ENCODE measurements at places on chromosomes 1 and 21. TPM values are rescaled to one million over a fixed set of nuclear protein-coding genes. Genes with fewer than 3 reads are reported as not detected.

DNA sequence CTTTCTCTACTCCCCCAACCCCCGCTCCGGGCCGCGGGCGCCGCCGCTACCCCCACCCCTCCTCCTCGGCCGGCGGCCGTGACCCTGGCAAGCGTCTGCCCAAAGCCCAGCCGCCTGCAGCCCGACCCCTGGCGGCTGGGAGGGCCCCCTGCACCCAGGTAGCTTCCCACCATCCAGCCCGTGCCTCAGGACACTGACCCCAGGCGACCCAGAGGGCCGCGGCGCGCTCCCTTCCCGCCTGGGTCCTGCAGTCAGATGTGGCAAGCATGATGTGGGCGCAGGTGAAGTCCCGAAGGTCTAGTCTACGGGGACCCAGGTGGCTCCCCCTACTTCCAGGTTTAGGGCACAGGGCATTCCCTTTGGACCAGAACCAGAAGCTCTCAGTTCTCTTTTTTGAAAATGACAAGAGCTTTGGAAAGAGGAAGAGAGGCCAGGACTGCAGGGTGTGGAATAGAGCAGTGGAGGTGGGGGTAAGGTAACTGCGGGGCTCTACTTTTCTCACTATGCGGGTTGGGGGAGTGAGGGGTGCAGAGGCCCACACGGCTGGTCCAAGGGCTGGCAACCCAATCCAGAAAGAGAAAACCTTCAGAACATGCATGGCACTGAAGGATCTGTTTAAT, at the start of gene DENND4B:
Gene DENND4B, minus strand, starts transcription at position 97 of the 620 bp plus-strand sequence. CDS start 2,344 bp downstream, outside the sequence.
- H3K36me3 ChIP-seq = peaks cover 19% of the 10 kb centered on the region
- H3K27me3 ChIP-seq = no peaks in the 10 kb centered on the region
- peak within 1 kb of the TSS; percentile 77 for H3K4me3 ChIP-seq
- peak; percentile 93 for DNase-seq
- H3K4me1 ChIP-seq = peaks cover 18% of the 10 kb centered on the region

FCRL5 gene
- total RNA-seq = not detected

DNA sequence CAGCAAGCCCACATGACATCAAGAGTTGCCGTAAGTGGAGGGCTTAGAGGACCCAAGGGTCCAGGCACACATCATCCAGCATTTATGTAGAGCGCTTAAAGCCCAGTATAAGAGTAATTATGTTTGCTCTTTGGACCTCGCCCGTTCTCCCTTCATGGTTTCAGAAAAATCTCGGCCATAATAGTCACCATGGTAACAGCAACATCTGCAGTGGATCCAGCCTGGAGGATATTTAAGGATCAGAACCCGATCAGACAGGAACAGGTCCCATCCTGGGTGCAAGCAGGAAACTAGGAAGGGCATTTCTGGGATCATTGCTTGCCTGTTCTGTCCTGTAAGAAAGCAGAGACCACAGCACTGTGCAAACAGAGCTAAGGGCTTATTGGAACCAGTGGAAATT, 89.9 kb upstream of the KAZN start:
- no peak overlapping the region for H3K27ac ChIP-seq
- DNase-seq = no peak
- H3K36me3 ChIP-seq = no peaks in the 10 kb centered on the region
- no peaks in the 10 kb centered on the region for H3K27me3 ChIP-seq
- no peak overlapping the region for H3K4me3 ChIP-seq

ARHGAP30 gene
- not detected for total RNA-seq

DNA sequence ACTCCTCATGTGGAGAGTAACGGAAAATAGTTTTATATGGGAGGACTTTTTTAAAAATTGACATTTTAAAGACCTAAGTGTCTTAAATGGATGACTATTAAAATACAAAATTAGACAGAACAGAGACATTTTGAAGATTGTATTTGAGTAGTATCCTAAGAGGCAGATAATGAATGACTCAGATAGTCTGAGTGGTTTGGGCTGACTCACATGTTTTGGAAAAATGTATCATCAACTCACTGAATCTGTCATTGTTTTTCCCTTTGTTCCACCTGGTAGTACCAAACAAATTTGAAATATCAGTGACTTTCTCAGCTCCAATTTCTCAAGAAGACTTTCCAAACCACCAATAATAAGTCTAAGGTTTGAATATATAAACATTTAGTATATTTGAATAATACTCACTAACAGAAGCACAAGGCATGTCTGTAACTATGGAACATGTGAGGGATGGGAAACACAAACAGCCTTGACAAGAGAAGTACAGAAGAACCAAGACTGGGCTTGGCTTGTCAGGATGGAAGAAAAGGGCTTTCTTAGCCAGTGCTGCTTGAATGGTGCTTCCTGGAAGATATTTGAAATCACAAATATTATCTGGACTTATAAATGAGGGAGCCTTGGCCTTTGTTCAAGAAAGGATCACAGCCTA, 90.6 kb downstream of the SGIP1 start:
- no peak overlapping the region for H3K4me3 ChIP-seq
- peak overlapping the region; percentile 83 for H3K27ac ChIP-seq
- H3K27me3 ChIP-seq = no peaks in the 10 kb centered on the region
- peaks cover 43% of the 10 kb centered on the region for H3K36me3 ChIP-seq

DNA sequence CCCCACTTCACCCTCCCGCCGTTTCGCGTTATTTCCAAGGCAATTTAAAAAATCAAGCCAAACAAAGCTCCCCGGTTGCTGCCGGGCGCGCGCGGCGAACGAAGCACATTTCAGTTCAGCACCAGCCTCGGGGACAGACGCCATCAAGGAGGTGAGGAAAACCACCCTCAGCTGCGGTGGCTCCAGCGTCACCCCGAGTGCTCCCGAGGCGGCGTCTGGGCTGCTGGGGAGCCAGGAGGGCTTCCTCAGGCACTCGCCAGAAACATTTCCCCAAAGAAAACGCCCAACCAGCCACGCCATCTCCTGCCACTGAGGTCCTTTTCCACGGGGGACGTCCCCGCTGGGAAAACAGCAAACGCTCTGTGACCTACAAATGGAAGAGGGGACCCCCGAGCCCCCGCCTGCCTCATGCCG, 623 bp downstream of the GNG4 start:
- peaks cover 18% of the 10 kb centered on the region for H3K4me1 ChIP-seq
- DNase-seq = peak; percentile 85
- peak overlapping the region; percentile 86 for H3K4me3 ChIP-seq
- peaks cover 53% of the 10 kb centered on the region for H3K27me3 ChIP-seq

SLAMF9 gene
- not detected for total RNA-seq

IGSF21 gene
- not detected for total RNA-seq

CFHR4 gene
- total RNA-seq = not detected

RGS1 gene
- not detected for total RNA-seq

GRCh38 chr1:163701783-163702374, 380.1 kb downstream of the NUF2 start:
- no peak overlapping the region for H3K4me3 ChIP-seq
- no peak for DNase-seq
- H3K27ac ChIP-seq = no peak overlapping the region
- no peaks in the 10 kb centered on the region for H3K4me1 ChIP-seq
- no peaks in the 10 kb centered on the region for H3K36me3 ChIP-seq

PRKAA2 gene
- total RNA-seq = 2.0 TPM

- H3K27me3 ChIP-seq = no peaks in the 10 kb centered on the region
- no peaks in the 10 kb centered on the region for H3K36me3 ChIP-seq
- peaks cover 57% of the 10 kb centered on the region for H3K4me1 ChIP-seq
- no peak overlapping the region for H3K4me3 ChIP-seq
- no peak overlapping the region for H3K27ac ChIP-seq
- DNase-seq = no peak
Observed at GRCh38 chr1:47406966-47407365, 9.1 kb upstream of the FOXE3 start.

DNA sequence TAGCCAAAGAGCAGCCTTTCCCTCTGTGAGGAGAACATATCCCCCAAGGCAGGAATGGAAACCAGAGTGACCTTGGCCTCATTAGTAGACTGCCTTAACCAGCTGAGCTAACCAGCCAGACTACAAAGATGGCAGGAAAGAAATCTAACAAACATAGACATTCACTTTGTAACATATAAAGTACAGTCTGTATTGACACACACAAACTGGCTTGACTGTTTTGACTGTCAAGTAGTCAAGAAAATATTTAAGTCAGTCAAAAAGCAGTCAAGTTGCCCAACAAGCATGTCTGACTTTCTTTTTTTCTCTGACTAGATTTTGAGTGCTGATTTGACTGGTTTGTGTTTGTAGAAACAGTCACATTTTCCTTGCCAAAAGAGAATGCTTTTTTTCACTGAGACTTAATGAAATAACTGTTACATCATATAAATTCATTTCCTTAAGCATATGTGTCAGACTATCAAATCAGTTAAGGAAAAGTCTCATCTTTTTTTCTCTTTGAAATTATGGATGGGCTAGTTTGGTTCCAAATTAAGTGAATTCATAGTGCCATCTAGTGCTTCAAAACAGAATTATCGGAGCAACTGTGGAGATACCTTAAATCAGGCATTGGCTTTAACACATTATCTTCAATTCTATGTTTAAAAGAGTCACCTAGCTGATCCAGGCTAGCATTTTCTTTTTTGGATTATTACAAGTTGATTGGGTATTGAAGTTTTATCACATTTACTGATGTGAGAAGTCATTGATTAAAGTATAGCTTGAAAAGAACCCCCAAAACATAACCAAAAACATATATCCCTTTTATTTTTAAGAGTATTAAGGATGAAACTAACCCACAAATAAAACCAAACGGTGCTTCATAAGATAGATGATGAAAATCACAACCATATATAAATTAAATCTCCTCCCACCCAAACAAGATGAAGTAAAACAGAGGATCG, 75.0 kb downstream of the ATP6V1G3 start:
- H3K4me1 ChIP-seq = peaks cover 37% of the 10 kb centered on the region
- DNase-seq = no peak
- peak overlapping the region; percentile 81 for H3K27ac ChIP-seq
- H3K4me3 ChIP-seq = no peak overlapping the region
- H3K27me3 ChIP-seq = no peaks in the 10 kb centered on the region

DNA sequence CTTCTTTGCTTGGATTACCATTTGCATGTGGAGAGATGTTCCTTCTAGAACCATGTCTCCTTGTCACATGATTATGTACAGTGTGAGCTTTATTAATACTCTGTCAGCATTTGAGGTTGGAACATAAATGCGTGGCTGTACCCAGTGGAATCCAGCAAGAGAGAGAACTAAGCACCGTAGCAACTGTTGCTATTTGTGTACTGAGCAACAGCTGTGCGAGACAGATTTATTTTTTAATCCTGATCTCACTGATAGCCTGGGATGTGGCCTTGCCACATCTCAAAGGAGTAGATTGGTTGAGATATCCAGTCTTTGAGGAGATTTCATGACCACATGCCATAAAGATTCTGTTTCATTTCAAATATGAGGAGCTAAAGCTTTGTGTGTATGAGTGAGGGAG, 43.4 kb downstream of the KIF1B start:
- H3K27me3 ChIP-seq = no peaks in the 10 kb centered on the region
- peaks cover 9% of the 10 kb centered on the region for H3K36me3 ChIP-seq
- peaks cover 29% of the 10 kb centered on the region for H3K4me1 ChIP-seq
- no peak for DNase-seq

PRAMEF4 gene
- total RNA-seq = not detected

GRCh38 chr1:43769350-43769908, 62.1 kb downstream of the ST3GAL3 start:
- H3K27me3 ChIP-seq = no peaks in the 10 kb centered on the region
- no peak for DNase-seq
- peaks cover 7% of the 10 kb centered on the region for H3K4me1 ChIP-seq
- H3K4me3 ChIP-seq = no peak overlapping the region
- H3K36me3 ChIP-seq = peaks cover 2% of the 10 kb centered on the region

MCOLN2 gene
- total RNA-seq = not detected

- DNase-seq = no peak
- H3K27me3 ChIP-seq = no peaks in the 10 kb centered on the region
- no peak overlapping the region for H3K27ac ChIP-seq
- peaks cover 17% of the 10 kb centered on the region for H3K36me3 ChIP-seq
- H3K4me3 ChIP-seq = peak overlapping the region; percentile 82
Observed at GRCh38 chr1:37931102-37931360, 15.8 kb downstream of the INPP5B start.

DNA sequence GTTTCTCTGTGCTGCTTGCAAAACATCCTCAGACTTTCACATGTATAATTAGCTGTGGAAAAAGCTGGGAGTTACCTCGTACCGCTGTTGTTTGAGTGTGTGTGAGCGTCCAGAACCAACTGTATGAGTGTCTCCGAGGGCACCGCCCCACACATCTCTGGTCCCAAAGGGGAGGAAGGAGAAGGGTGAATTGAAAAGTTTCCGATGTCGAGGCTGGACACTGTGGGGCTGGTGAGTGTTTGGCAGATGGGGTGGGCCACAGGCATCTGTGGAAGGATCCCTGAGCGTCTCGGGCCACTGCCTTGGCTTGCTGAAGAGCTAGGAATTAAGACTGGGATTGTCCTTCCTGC, 1.2 kb downstream of the ATP2B4 start:
- peak overlapping the region; percentile 90 for H3K4me3 ChIP-seq
- peak overlapping the region; percentile 96 for H3K27ac ChIP-seq
- H3K36me3 ChIP-seq = no peaks in the 10 kb centered on the region
- H3K4me1 ChIP-seq = peaks cover 56% of the 10 kb centered on the region
